ENCODE measurements at places on chromosomes 6 and 20. TPM values are rescaled to one million over a fixed set of nuclear protein-coding genes. Genes with fewer than 3 reads are reported as not detected.
A peak's percentile ranks its signal among the peaks of the same experiment; 100 is the strongest.

DNA sequence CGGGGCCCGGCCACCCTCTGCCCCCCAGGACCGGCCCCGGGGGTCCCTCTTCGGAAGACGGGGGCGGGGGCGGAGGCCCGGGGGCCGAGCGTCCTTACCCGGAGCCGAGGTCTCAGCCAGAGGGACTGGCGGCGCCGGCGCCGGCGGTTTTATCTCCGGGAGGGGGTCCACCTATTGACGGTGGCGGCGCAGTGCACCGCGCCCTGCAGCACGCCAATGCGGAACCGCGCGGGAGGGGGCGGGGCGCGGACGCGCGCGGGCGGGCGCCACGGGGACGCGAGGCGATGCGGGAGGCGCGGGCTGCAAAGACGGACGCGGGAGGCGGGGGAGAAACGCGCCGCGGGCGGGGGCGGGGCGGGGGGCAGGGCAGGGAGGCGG lies at the start of gene EEF1A2:
EEF1A2 (minus strand) TSS at position 124 of the 378 bp plus-strand sequence. CDS start 1,320 bp downstream, outside the sequence.
- DNase-seq: peak; percentile 32

- no peak for DNase-seq
Measured at GRCh38 chr20:4305091-4305490, 289.7 kb upstream of the RNF24 start.

DNA sequence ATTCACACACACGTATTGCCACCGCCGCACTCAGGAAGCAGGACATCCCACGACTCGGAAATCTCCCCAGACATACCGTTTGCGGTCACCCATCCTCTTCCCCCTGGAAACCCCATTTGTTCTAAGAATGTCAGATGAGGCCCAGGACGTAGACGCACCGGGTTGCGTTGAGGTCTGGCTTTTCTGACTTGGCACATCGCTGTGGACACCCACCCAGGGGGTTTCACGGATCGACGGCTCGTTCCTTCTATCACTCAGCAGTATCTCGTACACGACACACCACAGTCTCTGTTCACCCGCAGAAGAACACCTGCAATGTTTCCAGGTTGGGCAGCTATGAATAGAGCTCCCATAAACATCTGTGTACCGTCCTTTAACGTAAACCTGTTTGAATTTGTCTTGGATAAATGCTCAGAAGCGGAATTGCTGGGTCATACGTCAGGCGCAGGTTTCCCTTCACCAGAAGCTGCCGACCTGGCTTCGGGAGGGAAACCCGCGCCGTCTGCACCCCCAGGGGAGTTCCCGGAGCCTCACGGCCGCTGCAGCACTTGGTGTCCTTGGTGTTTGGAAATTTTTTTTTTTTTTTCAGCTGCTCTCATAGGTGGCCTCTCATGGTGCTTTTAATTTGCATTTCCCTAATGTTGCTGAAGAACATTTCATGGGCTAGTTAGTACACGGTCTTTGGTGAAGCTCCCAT lies 9.3 kb upstream of the EEF1A2 start:
- DNase-seq: peak; percentile 48

DNA sequence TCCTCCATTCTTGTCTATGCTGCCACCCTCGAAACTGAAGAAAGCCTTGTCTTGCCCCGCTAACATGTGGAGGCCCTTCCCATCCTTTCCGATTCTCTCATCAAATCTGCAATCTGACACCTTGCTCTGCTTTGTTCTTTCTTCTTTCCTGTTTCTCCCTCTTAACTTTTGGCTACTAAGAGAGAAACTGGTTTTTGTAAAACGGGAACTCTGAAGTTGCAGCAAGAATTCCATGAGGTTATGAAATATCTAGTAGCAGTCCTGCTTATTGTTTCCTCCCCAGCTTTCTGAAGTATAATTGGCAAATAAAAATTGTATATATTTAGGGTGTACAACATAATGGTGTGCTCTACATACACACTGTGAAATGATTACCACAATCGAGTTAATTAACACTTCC lies 80.2 kb downstream of the MAP7 start:
- DNase-seq: no peak

- no peak for DNase-seq
Measured at GRCh38 chr6:360764-361373, 30.7 kb upstream of the IRF4 start.

DNA sequence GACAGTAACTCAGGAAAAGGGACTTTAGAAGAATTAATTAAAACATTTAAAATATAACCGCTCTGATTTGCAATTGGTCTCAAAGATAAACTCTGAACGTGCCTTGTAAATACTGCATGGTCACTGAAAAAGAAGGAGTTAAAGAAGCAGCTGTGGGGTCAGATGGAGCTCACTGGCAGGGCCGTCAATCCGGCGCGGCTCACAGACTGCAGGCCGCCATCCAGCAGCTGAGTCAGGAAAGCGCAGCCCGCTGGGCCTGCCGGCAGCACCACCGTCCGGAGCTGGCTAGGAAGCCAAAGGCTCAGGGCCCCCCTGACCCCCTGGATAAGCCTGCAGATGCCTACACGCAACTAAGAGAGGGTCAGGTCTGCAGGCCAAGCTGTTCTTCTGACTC lies 54.2 kb upstream of the FRMD1 start:
- no peak for DNase-seq

DNA sequence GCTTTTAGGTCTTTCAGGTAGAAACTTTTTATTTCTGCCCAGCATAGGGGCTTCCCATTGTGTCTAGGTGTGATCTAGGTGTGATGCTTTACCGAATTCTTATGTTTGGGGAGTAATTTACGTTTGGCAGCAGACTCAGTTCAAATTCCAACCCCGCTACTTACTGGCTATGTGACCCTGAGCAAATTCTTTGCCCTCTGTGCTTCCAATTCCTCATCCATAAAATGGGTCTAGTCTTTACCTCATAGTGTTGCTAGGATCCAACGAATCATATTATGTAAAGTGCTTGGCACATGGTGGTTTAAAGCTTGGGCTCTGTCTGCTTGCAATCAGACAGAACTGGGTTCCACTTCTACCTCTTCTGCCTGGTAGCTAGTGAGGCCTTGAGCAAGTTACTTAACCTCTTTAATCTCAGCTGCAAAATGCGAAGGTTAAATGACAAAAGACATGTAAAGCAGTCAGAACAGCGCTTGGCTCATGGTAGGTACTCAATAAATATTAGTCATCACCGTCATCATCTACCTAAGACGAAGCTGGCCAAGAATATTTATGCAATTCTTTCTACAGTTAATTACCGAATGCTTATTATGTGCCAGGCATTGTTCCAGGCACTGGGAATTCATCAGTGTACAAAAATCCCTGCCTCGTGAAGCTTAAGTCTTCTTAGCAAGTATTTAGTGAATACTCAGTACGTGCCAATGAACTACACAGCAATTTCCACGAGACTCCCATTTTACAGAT lies 1.0 kb downstream of the NSFL1C start:
- DNase-seq: no peak

- no peak for DNase-seq
Measured at GRCh38 chr6:17871189-17871519, 116.3 kb downstream of the KIF13A start.

GRCh38 chr6:159257846-159258245 lies 88.6 kb downstream of the FNDC1 start:
- no peak for DNase-seq

DNA sequence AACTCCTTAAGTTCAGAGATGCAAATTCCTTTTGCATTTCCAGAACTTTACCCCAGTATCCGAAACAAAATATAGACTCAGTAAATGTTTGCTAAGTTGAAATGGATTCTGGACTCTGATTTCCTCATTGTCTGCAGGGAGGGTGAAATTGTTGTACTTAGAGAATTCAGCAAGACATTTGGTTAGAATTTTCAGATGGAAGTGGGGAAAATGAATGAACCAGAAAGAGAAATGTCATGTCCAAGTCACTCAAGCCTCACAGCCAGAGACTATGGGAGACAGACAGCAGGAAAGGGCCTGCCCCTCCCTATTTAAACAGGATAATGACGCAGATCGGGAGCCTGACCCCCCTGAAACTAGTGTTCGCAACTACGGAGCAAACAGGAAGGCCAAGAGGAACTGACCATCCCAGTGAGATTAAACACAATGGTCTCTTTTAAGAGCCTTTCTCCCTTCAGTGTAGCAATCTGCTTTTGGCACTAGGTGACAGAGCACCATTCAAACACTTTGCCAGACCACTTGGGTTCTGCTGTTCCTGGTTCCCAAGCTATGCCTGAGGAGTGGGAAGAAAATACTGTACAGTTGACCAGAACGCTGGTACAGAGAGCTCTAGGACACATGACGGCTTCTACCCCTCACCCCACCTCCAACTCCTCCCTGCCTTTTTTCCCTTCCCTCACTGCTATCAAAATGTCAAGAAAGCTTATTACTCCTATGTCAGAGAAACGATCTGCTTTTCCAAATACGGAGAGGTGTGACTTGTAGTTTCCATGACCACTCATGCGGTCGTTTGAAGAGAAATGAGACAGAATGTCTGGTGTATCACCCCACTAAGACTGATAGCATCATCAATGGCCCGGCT lies 13.7 kb downstream of the NEDD9 start:
- peak; percentile 47 for DNase-seq

Gene PI3
- not detected for total RNA-seq

Gene RPS18
- 4,938 TPM for total RNA-seq

Gene PRR18
- total RNA-seq: 0.23 TPM

Gene CALHM5
- not detected for total RNA-seq

Gene RBCK1
- total RNA-seq: 130 TPM

Data from activated CD8-positive, alpha-beta T cell treated with anti-CD3 and anti-CD28 coated beads for 36 hours (primary cell).